ENCODE measurements at places on chromosomes 7 and 10.
A peak's percentile ranks its signal among the peaks of the same experiment; 100 is the strongest.

GRCh38 chr10:58755677-58756076 lies 243.0 kb downstream of the BICC1 start:
- DNase-seq, result no peak

DNA sequence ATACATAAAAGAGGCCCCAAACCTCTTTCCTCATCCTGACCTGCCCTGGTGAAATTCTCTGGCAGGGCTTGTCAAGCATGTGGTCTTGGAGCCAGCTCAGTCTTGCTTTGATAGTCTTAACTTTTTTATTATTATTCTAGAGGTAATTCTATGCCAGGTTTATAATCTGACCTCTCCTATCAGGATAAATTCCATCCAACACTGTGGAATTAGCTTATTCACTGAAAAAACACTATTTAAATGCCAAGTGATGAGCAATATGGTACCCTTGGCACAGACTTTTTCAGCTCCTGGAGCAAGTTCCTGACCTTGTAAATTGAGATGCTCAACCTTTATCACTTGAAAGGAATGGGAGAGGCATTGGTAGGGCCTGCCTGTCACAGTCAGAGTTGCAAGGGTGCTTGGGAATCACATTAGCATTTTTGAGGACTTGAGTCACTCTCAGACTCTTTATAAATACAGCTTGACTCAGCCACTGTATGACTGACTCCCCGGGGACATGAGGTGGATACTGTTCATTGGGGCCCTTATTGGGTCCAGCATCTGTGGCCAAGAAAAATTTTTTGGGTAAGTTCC lies at the start of gene CPA4:
Gene CPA4 (plus strand): TSS at position 480 of the 576 bp plus-strand sequence. CDS start 20 bp downstream, at position 500.
- DNase-seq, result peak; percentile 59

DNA sequence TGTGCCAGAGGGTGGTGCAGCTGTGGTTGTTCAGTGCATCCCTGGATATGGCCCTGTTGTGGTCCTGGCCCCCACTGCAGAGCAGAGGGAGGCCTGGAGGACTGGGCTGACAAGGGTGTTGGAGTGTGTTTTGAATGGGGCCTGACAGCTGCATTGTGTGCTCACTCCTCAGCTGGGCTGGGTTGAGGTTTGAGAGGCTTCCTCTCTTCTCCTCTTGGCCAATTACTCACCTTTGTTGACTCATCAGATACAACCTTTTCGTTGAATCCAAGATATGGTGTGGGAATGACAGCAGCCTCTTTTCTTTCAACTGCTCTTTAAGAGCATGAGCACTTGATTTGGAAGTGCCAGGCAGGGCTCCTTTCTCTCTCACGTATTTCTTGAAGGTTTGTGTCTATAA lies 228.5 kb upstream of the COBL start:
- no peak for DNase-seq

DNA sequence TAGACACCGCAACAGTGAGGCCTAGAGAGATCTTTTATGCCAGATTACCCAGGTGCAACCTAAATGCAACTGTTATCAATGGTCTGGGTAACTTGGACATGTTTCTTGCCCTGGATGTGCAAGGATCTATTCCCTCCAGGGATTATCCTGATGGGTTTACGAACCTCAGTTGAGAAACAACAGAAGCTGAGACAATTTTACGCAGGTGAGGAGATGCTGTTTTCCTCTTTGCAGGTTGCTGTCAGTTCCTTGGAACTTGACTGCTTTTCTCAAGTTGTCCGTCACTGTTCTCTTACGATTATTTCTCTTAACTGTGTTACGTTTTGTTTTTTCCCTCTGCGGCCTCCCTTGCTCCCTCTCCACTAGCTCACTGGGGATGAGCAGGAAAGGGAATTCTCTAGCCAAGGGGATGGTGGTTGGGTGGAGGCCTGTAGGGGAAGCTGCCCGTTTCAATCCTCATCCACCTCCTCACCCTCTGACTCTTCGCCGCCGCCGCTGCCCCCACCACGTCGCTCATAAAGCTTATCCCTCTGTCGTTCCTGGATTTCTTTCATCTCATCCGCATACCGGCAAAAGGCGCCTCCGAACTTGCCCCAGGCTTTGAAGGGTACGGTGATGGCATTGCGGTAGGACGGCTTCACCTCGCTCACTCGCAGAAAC lies 1.2 kb downstream of the PURB start:
- no peak for DNase-seq

GRCh38 chr7:22854158-22855048 lies 31.8 kb upstream of the TOMM7 start:
- no peak for DNase-seq

DNA sequence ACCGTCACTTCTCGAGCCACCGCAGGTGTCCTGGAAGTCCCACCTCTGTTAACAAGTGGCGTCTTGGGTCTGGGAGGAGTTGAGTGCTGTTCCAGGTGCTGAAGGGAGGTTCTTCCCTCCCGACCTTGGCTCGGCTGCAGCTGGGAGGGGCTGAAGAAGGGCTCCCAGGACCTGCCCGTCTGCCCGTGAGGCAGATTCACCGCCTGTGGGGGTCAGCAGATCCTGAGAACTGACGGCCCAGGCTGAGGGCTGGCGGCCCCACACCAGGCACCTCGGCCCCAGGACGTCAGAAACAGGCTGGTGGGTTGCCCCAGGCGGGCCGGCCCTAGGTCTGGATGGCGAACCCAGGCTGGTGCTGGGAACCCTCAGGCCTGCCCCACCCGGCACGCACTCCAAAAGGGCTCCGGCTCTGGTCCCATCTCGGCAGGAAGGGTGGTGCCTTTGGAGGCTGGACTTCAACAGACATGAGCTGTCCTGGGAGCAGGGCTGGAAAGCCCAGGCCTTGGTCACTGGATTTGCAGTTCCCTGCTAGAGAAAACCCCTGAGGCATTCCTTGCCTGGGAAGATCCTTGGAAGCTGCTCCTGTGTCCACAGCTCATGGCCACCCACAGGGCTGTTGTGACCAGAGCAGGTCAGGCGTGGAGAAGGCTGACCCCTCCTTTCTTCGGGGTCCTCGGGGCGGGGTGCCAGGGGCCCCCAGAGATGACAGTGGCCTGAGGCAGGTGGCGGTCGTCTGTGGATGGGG lies 42.6 kb upstream of the CFAP46 start:
- no peak for DNase-seq

DNA sequence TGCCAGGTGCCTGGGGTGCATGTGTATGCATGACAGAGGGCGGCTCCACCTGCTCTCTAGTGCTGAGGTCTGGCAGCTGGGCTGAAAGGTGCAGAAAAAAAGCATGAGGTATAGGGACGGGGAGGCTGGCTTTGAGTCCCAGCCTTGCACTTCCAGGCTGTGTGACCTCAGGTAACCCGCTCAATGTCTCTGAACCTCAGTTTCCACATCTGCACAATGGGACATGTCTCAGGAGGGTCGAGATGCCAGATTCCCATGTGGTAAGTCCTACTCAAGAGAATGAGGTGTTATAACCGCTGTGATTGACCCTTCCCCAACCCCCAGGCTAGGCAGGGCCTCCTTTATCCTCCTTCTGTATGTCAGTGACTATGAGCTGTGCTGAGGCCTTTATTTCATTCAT lies 48.8 kb downstream of the ARHGAP22 start:
- DNase-seq, result no peak

DNA sequence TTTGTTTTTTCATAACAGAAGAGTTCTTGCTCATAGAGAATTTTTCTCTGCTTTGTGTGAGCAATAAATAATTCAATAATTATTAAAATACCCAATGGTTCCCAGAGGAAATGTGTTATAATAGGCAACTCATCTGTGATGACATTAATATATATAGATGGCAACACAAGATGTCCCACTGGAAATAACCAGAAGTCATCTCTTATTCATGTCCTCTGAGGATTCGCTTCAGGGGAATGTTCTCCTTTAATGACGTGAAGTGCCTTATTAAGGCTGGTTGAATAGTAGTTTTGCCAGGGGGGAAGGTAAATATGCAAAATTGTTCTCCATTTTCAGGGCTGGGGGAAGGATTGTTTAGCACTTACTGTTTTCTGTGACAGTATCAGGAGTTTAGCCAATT lies 3.1 kb downstream of the SLC39A12 start:
- no peak for DNase-seq

DNA sequence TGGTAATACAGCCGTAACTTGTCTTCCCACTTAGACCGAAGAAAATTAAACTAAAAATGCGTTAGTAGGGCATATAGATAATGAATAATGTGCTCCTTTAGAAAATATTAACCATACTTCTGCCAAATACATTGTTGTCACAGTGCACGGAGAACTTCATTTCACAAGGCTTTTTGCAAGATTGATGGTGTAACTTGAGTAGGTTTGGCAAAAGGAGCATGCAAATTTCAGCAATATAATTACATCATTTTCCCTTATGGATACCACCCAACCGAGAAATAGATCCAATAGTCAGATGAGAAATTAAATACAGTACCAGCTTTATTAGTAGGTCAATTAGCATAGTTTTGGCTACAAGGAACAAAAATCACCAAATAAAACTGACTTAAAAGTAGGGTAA lies 792.6 kb upstream of the C7orf33 start:
- DNase-seq, result no peak

DNA sequence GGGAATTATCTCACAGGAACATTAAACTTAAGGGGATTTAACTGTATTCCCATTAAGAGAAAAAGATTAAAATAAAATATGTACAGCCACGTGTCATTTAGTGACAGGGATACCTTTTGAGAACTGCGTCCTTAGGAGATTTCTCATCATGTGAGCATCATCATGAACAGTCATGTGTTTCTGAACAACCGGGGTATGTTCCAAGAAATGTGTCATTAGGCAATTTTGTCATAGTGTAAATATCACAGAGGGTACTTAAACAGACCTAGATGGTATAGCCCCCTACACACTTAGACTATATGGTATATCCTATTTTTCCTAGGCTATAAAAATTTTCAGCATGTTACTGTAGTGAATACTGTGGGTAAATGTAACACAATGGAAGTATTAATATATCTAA lies 840.3 kb downstream of the CNTNAP2 start:
- DNase-seq, result no peak

DNA sequence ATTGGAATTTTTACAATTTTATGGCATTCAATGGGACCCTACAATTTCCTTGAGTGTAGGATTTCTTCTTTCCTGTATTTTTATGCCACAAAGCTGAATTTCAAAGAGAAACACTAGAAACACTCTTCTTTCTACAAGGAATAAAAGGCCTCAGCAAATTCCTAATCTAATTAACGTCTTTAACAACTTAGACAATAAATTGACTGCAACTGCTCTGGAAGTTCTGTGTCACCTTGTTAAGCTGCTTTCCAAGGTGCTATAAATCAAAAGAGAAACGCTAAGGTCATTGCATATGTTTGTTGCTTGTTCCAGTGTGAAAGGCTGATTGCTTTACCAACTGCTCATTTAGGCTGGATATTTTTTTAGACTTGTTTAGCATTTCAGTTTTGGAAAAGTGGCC lies 182.2 kb downstream of the POLR1F start:
- no peak for DNase-seq

- no peak for DNase-seq
Measured at GRCh38 chr7:102303669-102304422, 17.2 kb downstream of the SH2B2 start.

- no peak for DNase-seq
Measured at GRCh38 chr7:50265968-50266634, 38.4 kb upstream of the IKZF1 start.

GRCh38 chr10:63603709-63604445 lies 82.7 kb downstream of the REEP3 start:
- DNase-seq, result peak; percentile 74

GRCh38 chr10:24569330-24569796 lies 154.3 kb downstream of the ARHGAP21 start:
- DNase-seq, result no peak

GRCh38 chr10:130877126-130877525 lies 434.4 kb downstream of the TCERG1L start:
- no peak for DNase-seq

DNA sequence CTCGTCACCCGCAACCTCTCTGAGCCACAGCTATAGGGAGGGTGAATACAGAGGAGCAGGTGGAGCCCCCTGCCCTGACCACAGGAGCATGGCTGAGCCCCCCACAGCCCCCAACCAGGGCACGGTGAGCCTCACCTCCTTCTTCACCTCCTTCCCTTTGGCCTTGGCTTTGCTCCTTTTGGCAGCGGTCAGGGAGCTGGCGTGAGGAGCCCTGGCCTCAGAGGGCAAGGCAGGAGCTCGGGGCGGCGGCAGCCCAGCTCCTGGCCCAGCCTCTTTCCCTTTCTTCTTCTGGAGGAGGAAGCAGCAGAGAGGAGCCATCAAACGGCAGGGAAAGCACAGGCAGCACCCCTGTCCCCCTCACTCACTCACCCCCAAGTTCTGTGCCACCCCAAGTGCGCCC lies 42.2 kb downstream of the SLC29A4 start:
- DNase-seq, result no peak

DNA sequence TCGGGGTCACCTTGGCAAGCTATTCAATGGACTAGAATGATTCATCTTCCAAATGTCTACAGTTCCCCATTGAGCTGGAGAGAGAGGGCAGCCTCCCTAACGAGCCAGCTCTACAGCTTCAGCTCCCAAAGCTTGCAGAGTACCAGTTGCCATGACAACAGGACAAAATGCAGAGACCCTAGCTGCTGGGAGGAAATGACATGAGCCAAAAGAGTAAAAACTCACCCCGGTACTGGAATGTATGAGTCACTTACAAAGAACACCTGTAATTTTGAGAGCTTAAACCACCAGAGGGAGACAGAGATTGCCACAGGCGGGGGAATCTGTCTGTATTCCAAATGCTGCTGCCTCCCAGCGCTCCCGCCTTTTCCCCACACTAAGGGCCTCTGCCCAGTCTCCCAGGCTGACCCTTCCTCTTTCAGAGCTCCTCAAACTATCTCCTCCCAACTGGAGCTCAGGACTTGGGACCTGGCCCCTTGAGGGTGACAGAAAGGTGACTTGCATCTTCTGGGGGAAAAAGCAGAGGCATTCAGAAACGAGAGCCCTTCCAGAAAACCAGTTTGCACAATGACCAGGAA lies 95.5 kb downstream of the CUL2 start:
- DNase-seq, result no peak

DNA sequence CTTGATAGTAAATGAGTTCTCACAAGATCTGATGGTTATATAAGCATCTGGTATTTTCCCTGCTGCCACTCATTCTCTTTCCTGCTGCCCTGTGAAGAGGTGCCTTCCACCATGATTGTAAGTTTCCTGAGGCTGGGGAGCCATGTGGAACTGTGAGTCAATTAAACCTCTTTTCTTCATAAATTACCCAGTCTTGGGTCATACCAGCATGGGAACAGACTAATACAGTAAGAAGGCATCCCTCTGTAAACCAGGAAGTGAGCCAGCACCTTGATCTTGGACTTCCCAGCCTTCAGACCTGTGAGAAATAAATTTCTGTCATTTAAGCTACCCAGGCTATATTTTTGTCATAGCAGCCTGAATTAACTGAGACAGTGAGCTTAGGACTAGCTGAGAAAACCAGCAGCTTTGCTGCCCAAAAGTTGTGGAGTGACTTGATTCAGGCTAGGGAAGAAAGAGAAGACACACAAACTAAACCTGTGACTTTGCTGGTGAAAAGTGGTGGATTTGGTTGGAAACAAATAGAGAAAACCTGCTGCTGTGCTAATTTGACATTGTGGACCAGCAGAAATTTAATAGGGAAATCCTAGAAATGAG lies 29.7 kb downstream of the PALS2 start:
- DNase-seq, result no peak

DNA sequence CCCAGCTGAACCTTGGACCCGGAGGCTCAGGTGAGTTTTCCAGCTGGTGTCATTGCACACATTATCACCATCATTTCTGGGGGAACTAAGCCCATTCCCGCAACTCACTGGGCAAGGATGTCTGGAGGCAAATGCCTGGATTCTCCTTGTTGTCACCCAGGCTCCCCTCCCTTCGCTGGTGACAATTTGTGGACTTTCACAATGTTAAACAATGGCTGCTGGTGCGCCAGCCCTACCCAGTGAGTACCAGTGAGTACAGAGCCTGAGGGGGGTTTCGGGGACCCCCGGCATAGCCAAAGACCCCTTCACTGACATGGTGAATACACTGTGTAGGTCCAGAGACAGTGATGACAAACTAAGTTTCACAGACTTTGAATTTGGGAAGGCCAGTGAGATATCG lies 189.2 kb downstream of the ADARB2 start:
- no peak for DNase-seq

Measured in brain pericyte (primary cell).